ENCODE measurements at places on chromosomes 5 and 9.
A peak's percentile ranks its signal among the peaks of the same experiment; 100 is the strongest.

GRCh38 chr5:149418910-149419531 is 39.9 kb upstream of the IL17B start:
- no peak for DNase-seq

- no peak for DNase-seq
These were observed 52.9 kb downstream of the ARHGAP26 start for GRCh38 chr5:142823126-142823525.

GRCh38 chr5:151141535-151141934 is 16.0 kb downstream of the ANXA6 start:
- no peak for DNase-seq

DNA sequence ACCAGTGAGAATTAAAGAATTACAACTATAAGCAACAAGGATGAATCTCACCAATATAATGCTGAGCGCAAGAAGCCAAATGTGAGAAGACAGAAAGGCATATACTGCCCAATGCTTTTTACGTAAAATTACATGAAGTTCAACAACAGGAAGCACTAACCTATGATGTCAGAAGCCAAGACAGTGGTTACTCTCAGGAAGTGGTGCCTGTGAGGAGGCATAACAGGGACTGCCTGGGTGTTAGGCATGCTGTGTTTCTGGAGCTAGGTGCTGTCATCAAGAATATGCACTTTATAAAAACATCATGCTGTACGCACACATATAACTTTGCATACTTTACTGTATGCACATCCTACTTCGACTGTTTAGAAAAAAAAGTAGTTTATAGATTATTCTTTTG is 30.1 kb downstream of the FRMD3 start:
- no peak for DNase-seq

DNA sequence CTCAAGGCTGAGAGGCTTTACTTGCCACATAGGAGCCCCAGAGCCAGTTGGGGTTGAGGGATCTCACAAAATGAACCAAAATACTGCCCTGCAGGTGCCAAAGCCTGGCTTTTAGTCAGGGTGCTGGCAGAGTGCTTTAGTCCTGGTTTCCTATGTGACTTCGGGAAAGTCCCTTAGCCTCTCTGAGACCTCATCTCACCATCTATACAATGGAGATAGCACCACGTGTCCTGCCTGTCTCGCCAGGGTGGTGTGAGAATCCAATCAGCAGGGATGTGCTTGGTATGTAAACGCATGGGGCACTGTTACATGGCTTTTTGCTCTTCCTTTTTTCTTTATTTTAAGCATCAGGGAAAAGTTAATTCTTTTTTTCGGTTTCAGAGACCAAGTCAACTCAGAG is 68.3 kb downstream of the SHB start:
- DNase-seq, result no peak

DNA sequence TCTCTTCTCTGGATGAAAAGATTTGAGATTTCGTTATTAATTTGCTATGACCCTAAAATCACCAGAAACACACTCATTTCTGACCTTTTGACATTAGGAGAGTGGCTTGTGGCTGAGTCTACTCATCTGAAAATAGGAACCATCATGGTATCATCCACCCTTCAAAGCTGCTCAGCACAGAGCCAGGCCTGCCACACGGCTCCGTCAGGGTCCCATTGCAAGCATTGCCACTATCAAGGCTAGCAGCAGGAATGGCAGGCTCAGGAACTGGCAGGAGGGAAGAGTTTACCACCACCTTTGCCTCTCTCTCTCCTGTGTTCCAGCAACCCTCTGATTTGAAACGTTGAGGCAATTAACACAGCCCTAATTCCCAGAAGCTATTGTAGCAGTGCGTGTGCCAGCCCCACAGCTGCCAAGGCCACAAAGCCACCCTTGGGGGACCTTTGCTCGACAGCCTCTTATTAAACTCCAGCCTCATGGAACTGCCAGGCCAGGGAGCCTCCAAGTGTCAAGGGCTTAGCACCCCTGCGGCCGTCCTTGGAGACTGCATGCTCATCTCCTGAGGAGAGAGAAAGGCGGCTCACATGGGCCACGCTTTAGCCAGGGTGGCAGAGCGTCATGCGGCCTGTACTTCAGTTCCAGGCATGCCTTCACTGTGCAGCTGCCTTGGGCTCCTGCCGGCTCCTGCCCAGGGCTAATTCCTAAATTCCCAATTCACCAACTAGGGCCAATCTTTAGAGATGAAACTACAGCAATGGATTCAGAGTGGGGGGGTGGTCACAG is 145.9 kb downstream of the ROR2 start:
- no peak for DNase-seq

DNA sequence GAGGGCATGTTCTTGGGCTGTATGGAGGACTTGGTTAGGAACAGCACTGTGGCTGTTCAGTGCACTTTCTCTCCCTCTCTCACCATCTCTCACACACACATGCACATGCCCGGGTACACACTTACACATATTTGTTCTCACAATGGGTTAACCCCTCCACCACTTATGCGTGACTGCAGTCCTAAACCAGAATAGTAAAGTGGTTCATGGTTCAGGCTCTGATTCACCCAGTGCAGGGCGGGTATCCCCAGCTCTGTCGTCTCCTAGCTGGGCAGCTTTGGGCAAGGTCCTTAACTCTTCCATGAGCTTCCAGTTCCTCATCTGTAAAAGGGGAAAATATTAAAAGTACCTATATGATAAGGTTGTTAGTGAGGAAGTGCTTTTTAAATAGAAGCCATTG is 45.3 kb upstream of the GALNT10 start:
- DNase-seq, result no peak

DNA sequence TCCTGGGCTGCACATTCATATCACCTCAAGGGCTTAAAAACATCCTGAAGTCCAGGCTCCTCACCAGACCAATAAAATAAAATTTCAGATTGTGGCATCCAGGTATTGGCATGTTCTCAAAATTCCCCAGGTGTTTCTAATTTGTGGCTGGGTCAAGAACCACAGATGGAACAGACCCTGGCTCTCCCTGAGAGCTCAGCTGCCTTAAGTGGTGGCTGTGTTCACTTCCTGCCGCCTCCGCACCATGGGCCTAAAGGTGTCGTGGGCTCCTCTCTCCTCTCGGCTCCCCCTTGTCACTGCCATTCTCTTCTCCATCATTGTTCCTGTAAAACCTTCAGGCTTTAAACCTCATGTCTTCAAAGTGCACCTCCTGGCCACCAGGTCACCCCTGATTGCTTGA is 17.8 kb upstream of the CCNJL start:
- DNase-seq, result no peak

- DNase-seq, result no peak
These were observed 46.6 kb downstream of the RAB3C start for GRCh38 chr5:58629271-58630159.

DNA sequence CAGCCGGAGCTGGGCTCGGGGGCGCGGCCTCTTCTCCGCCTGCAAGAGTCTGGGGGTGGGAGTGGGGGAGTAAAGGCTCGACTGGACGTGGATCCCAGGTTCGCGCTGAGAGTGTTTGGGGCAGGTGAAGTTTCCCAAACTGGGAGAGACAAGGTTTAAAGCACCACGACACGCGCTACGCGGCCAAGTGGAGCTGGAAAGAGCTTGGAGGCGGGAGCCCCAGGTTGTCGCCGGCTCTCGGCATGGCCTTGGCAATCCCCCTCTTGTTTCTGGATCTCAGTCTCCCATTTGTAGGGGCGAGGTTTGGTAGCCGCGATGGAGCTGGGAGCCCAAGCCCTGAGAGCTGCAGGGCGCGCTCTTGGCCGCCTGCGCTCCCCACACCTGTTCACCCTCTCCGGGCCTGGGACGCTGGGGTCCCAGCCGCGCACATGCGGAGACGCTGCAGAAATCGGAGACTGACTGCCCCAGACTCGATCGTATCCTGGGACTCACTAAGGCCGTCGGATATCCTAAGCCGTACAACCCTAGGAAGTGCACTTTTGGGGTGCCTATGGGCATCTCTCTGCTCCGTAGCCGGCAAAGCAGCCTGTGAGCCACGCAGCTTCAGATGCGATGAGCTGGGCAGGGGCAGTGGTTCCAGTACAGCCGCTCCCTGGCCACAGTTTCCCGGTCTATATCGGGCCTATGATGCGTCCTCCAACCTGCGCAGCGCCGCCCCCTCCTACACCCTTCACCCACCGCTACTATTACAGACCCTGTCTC is 937 bp downstream of the TMOD1 start:
- DNase-seq, result no peak

DNA sequence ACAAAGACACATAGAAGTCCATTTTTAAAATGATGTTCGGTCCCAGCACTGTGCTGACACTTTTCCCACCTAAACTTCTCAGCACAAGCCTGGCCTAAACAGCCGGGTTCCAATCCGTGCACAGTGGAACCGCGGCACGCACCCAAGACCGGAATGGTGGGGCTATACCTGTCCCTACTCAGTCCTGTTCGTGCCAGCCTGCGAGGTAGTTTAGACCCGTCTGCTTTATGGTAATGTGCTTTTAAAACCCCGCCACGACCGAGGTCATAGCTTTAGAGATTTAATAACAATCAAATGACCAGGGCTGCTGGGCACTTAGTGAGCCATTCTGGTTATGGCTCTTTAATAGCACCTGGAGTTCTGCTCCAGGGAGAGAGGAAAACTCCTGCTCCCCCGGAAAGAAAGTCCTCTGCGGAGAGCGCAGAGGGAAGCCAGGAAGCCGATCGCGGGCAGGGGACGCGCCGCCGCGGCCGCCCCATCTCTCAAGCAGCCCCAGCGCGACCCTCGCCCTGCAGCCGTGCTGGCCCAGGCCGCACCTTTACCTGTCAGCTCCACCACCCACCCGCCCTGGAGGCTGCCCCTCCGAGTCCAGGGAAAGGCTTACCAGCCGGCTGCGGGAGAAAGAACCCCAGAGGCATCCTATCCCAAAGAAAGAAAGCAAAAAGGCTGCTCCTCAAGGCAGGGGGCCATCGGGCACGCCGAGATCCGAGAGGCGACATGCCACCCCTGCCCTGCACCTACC is 511 bp downstream of the ARL15 start:
- peak; percentile 75 for DNase-seq

GRCh38 chr9:91082731-91083130 is 279.0 kb downstream of the AUH start:
- no peak for DNase-seq

DNA sequence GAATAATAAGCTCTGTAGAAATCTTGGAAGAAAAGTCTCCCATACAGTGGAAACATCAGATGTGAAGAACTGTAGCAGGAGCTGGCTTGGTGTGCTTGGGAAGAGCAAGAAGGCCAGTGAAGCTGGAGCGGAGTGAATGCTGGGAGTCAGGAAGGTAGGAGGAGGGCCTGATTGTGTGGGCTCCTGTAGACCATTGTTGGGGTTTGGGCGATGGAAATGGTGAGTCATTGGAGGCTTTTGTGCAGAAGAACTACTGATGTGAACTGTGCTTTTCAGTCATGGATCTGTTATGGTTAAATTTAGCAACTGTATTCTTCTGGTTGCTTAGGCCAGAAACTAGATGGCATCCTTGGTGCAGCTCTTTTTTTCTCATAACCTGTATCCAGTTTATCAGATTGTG is 2.3 kb downstream of the ICE1 start:
- DNase-seq, result no peak

DNA sequence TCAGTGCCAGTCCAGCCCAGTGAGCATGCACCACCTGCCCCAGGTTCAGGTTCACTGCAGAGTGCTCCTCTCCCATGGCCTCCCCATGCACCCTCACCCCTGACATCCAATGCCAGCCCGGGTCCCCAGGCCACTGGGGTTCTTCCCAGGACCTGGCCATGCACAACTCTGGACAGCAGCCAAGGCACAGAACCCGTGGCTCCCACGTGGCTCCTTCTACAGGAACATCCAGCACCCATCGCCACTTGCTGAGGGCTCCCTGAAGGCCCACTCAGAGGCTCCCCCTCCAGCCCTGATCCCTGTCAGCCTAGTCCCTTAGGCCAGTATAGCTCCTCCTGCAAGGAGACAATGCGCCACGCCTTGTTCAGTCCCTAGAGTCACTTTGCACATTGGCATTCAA is 110.8 kb downstream of the IRX2 start:
- no peak for DNase-seq

DNA sequence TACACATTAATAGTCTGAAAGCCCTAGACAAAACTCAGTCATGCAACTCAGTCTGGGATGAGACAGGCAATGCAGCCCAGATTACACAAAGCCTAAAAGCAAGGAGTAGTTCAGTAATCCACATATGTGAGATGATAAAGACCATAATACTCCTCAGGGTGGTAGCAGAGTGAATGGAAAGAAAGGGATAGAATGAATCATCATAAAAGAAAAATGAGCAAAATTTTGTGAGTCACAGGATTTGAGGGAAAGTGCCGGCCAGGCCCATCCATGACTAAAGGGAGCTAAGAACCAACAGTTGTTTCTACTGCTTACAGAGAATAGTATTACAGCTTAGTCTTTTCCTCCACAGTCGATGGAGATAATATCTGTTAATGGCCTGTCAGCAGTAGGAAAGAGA is 90.0 kb upstream of the POU5F2 start:
- no peak for DNase-seq

DNA sequence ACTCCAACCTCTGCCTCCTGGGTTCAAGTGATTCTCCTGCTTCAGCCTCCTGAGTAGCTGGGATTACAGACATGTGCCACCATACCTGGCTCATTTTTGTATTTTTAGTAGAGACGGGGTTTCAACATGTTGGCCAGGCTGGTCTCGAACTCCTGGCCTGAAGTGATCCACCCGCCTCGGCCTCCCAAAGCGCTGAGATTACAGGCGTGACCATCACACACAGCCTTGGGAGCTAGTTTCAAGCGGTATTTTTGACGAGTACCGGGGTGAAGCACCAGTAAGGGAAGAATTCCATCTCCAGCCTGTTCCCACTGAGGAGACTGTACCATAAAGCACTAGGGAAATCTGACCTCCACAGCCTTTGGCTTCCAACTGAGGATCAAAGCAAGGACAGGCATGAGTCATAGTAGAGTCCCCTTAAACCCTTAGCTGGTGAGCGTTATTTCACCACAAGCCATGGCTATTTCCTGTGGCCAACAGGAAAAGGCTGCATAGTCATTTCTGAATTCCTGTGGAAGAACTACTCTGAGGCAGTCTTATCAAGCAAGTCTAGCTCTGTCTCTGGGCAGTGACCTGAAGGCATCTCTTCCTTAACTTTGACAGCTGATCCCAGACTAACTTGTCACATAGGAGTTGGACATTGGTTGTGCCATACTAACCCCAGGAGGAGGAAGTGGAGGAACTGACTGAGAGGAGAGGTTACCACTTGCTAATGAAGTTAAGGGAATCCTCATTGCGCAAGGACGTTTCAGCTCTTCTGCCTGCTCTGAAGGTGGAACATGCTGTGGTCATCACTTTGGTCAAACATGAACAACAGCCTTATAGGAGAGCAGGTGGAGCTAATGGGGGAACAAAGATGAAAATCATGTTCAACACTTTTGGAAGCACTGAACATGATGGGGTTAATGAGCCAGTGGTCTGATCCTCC is 85.8 kb upstream of the DMRT1 start:
- no peak for DNase-seq

GRCh38 chr5:112160652-112161391 is 258.3 kb downstream of the EPB41L4A start:
- DNase-seq, result peak; percentile 94

DNA sequence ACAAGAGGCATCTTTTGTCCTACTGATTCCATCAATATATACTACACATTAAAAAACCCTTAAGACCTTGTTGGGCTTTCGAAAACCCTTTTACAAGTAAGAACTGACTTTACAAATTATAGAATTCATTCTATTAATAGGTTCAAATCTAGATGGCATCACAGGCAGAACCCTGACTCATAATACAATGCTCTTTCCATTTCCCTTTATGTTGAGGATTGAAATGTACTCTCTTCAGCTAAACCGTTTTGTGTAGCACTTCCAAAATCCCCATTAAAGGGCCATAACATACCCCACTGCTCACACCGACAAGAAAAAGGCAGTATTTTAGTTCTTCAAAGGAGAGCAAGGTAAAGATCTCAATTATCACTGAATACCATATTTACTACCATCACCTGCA is 11.2 kb downstream of the CSNK1A1 start:
- no peak for DNase-seq

GRCh38 chr9:129276486-129277230 is 98.6 kb upstream of the IER5L start:
- DNase-seq, result no peak

All from Right ventricle myocardium inferior (tissue), 1 donor.